NCI-H2107 (cell line): ENCODE measurements at places on chromosomes 4 and X.
A peak's percentile ranks its signal among the peaks of the same experiment; 100 is the strongest.

- DNase-seq: no peak
Measured at GRCh38 chr4:109672169-109672930, 30.9 kb downstream of the CASP6 start.

DNA sequence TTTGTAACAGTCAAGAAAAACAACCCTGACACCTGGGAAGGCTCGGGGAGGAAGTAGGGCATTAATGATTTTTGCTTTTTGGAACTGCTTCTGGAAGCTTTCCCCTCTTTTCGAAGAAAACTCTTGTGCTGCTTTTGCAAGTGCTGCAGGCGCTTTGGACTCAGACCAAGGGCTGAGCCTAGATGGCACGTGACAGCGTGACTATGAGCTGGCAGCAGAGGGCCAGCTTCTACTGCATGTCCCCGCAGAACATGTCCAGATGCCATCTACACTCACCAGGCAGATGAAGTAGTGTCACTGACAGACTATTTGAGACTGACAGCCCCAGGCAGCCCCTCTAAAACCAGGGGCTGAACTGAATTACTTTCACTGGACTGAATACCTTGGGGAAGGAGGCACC, 6.2 kb downstream of the NR0B1 start:
- no peak for DNase-seq

DNA sequence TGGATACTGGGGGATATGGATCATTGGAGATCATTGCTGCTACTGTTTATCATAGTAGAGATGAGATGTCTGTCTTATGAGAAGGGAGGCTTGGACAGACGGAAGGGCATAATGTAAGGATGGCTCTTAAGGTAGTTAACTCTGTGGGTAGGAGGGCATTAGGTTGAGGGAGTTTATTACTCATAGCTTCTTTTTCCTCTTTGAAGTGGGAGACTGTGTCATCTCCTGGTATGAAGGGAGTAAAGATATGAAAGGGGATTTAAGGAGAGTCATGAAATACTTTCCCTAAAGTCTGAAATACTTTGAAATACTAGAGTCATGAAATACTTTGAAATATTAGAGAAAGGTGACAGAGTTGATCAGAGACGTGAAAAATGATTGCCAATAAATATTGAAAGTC, 255.5 kb upstream of the PITX2 start:
- no peak for DNase-seq

DNA sequence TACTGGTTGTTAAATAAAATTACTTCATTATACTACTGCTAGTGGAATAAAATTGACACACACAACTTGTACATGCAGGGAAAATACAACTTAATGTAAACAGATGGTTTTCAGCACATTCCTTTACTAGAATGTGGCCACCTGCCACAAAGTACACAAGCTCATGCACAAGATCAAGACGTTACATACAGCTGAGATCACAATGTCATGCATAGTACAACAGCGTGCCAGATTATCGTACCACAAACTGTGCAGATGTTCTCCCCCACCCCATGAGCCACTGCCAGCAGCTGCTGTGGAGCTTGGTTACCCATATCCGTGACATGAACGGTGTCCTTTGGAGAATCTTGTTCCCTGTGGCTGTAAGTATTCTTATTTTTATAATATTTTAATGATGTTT, 27.7 kb downstream of the FBXO8 start:
- DNase-seq: no peak

GRCh38 chr4:106192131-106192530, 123.9 kb downstream of the TBCK start:
- no peak for DNase-seq

- no peak for DNase-seq
Measured at GRCh38 chr4:6961496-6962210, 52.0 kb downstream of the TBC1D14 start.

DNA sequence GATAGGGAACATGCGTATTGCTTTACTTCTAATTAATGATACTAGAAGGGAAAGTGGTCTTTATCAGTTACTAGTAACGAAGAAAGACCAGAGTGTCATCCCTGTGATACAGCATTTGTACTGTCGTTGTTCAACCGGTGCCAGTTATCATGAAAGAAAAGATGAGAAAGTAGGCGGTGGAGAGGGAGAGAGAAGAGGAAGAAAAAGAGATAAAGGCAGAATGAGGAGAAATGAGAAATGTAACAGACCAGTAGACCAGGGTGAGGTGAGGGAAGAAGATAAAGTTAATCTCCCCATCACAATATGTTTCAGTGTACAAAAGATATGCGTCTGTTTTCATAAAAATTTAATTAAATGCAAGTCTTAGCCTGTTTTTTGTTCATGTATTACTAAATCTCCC, 135.2 kb upstream of the HPGD start:
- no peak for DNase-seq

GRCh38 chr4:145732895-145733880, 53.2 kb downstream of the C4orf51 start:
- DNase-seq: peak; percentile 67

DNA sequence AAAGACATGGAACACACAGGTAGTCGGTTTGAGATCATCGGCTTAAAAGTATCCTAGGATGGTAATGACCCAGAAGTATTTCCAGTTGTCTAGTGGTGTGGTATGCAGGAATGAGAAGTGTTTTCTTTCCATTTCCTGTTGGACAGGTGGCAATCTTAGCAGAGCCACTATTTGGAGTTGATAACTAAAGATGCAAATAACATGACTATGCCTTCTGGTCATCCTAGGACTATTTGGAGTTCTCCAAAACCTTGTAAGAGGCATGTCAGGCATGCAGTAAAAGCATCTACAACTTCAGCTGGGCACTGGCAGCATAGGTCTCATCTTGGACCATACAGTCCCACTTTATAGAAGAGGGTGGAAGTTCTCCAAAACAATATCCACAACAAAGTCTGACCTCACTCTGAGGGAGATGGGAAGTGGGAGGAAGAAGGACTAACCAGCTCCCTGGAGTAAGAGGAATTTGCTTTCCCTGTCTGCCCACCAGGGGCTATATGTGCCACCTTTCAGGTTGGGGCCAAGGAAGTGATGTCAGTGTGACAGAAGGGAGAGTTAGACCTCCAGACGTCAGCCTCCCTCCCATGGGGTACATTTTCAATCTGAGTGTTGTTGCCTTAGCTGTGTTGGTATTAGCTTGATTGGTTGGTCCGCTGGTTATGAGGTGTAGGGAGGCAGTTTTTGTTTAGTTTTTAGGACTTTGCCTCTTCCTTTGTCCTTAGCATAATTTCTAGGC, 101.2 kb upstream of the MYOZ2 start:
- no peak for DNase-seq

- no peak for DNase-seq
Measured at GRCh38 chrX:8591501-8591900, 126.9 kb downstream of the VCX3B start.

DNA sequence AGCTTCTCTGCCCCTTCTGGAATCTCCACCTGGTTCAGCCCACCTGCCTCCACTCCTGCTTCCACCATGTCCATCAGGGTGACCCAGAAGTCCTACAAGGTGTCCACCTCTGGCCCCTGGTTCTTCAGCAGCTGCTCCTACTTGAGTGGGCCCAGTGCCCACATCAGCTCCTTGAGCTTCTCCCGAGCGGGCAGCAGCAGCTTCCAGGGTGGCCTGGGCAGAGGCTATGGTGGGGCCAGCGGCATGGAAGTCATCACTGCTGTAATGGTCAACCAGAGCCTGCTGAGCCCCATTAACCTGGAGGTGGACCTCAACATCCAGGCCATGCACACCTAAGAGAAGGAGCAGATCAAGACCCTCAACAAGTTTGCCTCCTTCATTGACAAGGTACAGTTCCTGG, 74.4 kb upstream of the ZXDA start:
- no peak for DNase-seq

- DNase-seq: no peak
Measured at GRCh38 chr4:128155231-128155855, 94.2 kb downstream of the LARP1B start.

GRCh38 chr4:15396157-15396800, 31.6 kb upstream of the C1QTNF7 start:
- DNase-seq: no peak

GRCh38 chr4:43776371-43776770, 672.2 kb downstream of the KCTD8 start:
- DNase-seq: no peak

- no peak for DNase-seq
Measured at GRCh38 chr4:89878611-89879010, 16.0 kb upstream of the MMRN1 start.

GRCh38 chr4:8534129-8534528, 46.1 kb upstream of the GPR78 start:
- no peak for DNase-seq

- DNase-seq: peak; percentile 6
Measured at GRCh38 chr4:54930226-54930625, 195.2 kb downstream of the KDR start.

DNA sequence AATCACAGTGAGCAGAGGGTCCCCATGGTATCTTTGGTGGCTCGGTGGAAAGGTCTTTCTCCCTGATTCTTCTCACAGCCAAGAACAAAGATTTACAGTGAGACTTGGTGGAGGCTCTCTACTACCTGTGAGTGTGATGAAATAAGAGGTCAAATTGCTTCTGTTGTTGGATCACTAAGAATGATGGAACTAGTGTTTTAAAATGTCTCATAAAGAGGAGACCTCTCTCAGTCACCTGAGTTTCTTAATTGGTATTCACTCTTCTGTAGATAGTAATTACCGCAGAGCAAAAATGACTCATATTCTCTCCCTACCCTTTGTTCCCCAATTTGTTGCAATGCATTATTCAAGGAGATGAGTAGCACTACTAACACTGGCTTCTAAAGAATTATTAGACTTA, 100.9 kb upstream of the TBC1D9 start:
- no peak for DNase-seq

DNA sequence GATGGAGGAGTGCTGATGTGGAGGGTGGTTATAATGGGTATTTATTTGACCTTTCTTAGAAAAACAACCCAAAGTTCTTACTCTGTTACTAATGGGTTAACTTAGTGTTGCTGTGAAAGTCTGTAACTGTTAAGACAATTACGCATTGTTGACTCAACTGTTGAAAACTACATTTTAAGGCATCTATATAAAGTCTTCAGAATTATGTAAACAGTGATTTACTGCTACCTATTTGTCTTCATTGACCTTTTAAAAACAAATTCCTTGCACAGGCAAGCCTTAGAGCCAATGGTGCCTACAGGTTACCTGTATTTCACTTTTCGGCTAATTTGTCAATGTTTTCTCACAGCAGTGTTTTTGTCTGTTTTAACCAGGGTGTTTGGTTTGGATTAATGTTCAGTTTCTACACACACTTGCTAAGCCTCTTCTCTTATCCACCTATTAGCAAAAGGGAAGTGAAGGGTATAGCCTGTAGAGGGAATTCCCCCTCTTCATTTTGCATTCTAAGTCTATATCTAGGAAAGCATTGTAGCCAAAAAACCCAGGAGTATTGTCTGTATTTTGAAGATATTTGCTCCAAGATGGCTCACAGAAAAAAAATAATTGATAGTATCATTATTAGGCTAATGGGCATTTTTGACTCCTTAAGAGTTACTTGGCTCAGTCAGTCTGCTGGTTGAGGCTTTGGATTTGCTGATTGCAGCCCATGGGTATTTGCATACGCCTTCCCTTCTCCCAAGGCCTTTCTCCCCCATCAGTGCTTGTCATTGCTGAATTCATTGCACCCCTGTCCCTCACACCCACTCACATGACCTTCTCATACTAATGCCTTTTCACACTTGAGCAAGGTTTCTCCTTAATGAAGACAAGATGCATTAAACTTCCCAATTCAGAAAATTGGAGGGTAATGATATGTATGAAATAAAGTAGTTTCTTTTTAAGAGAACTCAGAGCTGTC, 30.5 kb downstream of the AFF1 start:
- no peak for DNase-seq

GRCh38 chr4:176470671-176471070, 150.9 kb downstream of the SPCS3 start:
- DNase-seq: no peak

GRCh38 chrX:81202943-81203342, 1.0 kb downstream of the SH3BGRL start:
- no peak for DNase-seq

GRCh38 chr4:10965196-10965595, 280.6 kb upstream of the CLNK start:
- DNase-seq: no peak

DNA sequence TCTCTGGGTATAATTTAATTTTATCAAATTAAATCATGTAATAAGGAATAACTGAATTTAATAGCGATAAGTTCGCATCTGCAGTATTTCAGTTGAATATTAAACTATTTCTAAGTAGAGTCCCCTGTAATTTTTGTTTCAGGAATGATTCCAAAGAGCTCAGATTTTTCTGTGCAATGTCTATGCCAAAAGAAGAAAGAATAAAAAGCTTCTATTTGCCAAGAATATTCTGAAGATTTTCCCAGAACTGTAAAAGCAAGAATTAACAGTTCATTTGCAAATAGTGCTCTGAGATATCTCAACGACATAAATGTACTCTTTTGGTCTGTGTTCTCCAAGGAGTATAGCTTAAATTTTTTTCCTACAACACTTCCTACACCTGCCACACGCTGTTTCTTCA, 1242.8 kb upstream of the DIAPH2 start:
- DNase-seq: no peak

DNA sequence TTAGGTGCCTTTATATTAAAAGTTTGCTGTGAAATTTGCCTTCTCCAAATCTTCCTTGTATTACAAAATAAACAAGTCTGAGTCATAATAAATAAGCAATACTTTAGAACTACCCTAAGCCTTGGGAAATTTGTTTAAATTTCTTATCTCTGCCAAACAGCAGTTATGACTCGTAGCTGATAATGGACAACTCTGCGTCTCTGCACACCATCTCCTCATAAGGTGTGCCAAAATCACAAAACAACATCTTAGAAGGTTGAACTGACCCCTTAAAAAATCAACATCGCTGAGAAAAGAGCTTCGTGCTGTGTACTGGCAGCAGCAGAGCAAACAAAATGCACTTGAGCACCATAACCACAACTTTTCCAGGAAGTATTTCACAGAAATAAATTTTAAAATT, 22.0 kb downstream of the OR13H1 start:
- no peak for DNase-seq

- no peak for DNase-seq
Measured at GRCh38 chr4:129747756-129748155, 651.8 kb downstream of the C4orf33 start.
